ENCODE measurements at places on chromosomes 4 and X.
A peak's percentile ranks its signal among the peaks of the same experiment; 100 is the strongest.

GRCh38 chr4:102441978-102442911 lies 58.9 kb upstream of the NFKB1 start:
- no peak for DNase-seq

DNA sequence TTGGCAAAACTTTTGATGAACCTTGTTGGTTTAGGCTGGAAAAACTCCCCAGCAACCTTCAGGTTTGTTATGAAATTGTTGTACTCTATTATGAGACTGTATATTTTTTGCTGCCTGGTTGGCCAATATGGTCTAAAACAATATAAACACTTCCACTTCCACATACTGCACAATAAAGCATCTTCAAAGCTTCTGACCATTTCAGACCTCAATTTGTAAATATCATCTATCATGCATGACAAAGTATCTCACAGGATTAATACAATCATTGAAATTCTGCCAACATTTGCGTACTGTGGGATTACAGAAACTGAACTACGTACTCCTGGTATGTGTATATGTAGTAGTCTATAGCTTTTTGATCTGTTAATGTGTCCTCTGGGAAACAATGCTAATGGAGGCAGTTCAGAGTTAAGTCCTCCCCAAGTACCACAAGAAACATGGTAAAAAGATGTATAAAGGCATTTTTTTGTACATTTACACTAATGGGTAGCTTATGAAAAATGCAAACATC lies 40.4 kb downstream of the GPC4 start:
- DNase-seq = no peak

GRCh38 chr4:147345662-147346061 lies 135.2 kb upstream of the EDNRA start:
- no peak for DNase-seq

- no peak for DNase-seq
These were observed 36.1 kb downstream of the NBDY start for GRCh38 chrX:56764975-56765791.

- no peak for DNase-seq
These were observed 248.3 kb upstream of the PCDH7 start for GRCh38 chr4:30471861-30472260.

- DNase-seq = no peak
These were observed 21.9 kb downstream of the COQ2 start for GRCh38 chr4:83262682-83263081.

- DNase-seq = no peak
These were observed 17.7 kb upstream of the MGST2 start for GRCh38 chr4:139647952-139648351.

DNA sequence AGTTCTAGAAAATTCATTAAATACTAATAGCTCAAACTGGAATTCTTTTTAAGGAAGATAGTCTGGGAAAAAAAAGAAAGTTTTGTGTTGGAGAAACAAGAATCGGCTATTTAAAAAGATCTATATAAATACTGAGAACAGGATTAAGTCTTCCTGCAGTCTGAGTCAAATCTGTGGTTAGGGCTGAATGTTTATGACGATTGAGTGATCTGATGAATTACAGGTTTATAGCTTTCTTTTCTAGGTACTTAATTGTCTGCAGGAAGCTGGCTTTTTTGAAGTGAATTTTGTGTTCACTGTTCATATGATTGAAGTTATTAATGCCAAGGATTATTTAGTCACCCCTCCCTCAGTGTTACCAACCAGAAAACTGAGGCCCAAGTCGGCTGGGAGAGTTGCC lies 42.2 kb downstream of the TLL1 start:
- no peak for DNase-seq

- DNase-seq = no peak
These were observed 335.5 kb upstream of the IGFBP7 start for GRCh38 chr4:57445686-57446085.

- DNase-seq = no peak
These were observed 7.9 kb upstream of the NALF2 start for GRCh38 chrX:69496183-69496582.

- no peak for DNase-seq
These were observed 1.5 kb downstream of the PLA2G12A start for GRCh38 chr4:109728385-109728784.

GRCh38 chrX:12844319-12844718 lies 22.6 kb upstream of the TLR7 start:
- DNase-seq = no peak

- DNase-seq = peak; percentile 27
These were observed 544.3 kb upstream of the CNKSR2 start for GRCh38 chrX:20829665-20830491.

DNA sequence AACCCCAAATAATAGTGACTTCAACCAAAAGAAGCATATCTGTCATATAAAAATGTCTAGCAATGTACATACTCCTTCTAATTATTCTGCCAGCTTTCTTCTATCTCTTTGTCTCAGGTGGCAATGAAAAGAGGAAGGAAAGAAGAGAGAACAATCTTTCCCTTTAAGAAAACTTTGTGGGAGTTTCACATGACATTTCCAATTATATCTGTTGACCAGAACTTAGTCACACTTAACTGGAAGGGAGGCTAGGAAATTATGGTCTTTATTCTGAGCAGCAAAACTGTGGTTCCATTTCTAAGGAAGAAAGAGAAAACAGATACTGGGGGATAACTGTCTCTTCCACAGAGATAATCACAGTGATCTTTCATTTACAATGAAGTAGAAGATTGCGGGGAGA lies 12.9 kb upstream of the MAOA start:
- DNase-seq = peak; percentile 15

DNA sequence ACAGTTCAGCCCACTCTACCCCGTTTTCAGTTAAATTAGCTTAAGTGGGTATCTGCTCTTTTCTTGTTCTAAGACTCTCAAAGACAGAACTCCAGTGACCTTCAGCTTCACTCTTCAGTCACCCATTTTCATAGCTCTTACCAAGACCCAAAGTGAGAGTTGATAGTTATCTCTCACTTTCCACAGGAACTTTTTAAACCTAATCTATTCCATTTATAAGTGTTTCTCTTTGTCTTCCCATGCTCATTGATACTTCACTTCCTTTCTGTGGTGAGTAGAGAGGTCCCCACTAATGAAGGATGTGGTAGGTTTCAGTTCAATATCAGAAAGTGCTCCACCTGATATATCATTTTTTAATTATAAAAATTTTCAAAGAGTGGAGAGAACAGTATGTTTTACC lies 33.4 kb downstream of the COX18 start:
- no peak for DNase-seq

GRCh38 chr4:156182269-156182668 lies 228.6 kb upstream of the CTSO start:
- no peak for DNase-seq

GRCh38 chr4:53618321-53618720 lies 27.0 kb upstream of the LNX1 start:
- no peak for DNase-seq

DNA sequence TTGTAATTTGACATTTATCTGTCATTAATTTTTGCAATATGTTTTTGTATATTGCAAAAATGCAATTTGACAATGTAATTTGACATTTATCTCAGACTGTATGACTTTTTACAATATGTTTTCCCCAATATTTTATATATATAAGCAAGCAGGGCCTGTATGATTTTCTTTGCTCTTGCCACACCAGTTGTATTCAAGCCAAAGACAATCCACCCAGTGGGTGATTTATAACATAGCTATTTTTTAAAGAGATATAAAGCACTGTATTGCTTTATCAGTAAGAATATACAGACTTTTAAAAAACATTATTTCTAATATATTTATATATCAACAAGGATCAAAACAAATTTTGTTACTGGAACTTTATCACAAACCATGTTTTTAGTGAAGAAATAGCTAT lies 47.3 kb downstream of the SLIT2 start:
- no peak for DNase-seq

DNA sequence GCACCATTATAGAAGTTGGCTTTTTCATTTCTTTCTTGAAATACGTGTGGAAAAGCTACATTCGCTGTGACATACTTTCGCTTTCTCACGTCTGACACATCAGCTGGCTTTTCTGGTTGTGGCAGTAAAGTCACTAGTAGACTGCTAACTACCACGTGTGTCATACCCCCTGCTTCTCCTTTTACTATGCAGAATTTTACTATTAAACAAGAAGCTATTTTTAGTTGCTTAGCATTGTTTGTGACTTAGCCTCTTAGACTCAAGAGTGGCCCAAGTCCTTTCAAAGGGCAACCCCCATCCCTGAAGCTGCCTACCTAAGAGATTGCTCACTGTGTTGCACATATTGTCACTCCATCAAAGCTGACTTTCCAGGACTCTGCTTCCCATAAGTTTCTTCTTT lies 2.1 kb upstream of the IL2 start:
- peak; percentile 6 for DNase-seq

DNA sequence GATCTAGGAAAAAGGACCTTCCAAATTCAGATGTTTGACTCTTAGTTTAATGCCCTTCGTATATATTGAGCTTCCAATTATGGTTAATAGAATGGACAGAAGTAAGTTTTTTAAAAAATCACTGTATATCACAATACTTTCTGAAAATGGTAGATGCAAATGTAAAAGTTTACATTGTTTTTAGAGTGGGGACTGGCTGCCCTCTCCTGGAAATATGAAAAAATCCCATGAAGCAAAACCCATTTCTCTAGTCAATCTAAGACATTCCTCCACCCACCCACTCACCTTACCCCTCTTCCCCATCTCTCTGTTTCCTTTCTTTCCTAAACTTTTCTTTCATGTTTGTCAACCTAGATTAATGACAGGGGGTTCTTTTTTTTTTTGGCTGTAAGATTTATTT lies 134.5 kb downstream of the ARHGAP6 start:
- DNase-seq = peak; percentile 51

- DNase-seq = peak; percentile 57
These were observed 78.6 kb upstream of the STS start for GRCh38 chrX:7068939-7069367.

DNA sequence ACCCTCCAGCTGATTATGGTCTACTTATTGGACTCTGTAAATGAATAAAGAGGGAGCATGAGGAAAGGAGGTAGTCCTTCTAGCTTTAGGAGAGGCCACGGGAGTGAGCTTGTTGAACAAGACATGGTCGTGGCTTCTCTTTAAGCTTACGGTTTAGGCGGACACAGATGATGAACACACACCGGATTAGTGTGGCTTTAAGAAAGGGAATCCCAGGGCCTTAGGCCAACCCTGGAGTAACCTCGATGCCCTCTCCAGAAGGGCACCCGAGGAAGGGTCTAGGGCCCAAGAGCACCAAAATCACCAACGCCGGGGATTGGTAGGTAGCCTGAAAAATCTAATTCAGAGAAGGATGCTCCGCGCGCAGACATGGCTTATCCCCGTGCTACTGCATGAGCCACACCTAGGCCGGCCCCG lies 39.4 kb downstream of the ERVMER34-1 start:
- DNase-seq = no peak

GRCh38 chr4:182068920-182069319 lies 174.3 kb upstream of the TENM3 start:
- DNase-seq = no peak

- no peak for DNase-seq
These were observed 131.8 kb upstream of the TMLHE start for GRCh38 chrX:155744534-155744933.

- no peak for DNase-seq
These were observed 21.3 kb upstream of the ADRA2C start for GRCh38 chr4:3744901-3745300.
